Subcutaneous adipose tissue (tissue), 4 donors: ENCODE measurements at places on chromosomes 16 and 17. TPM values are rescaled to one million over a fixed set of nuclear protein-coding genes. Genes with fewer than 3 reads are reported as not detected.

Gene PDILT
- total RNA-seq = not detected

Gene MEOX1
- total RNA-seq = 5.6 TPM

Gene TAT
- 0.75 TPM for total RNA-seq

Gene NPIPB8
- total RNA-seq = not detected

Gene CCL14
- total RNA-seq = 48.4 TPM

Gene NHLRC4
- total RNA-seq = 2.0 TPM

Gene RHBDL3
- not detected for total RNA-seq

Gene KRTAP2-3
- not detected for total RNA-seq

Gene CACNG5
- not detected for total RNA-seq

Gene NEUROD2
- not detected for total RNA-seq

Gene GGT6
- not detected for total RNA-seq

Gene C16orf46
- 0.82 TPM for total RNA-seq

Gene ZNF597
- total RNA-seq = 1.9 TPM

Gene ADAM11
- 0.17 TPM for total RNA-seq

Gene SERPINF2
- total RNA-seq = 10.4 TPM

Gene CCL17
- not detected for total RNA-seq

Gene CDC6
- 0.16 TPM for total RNA-seq

Gene KRT24
- total RNA-seq = not detected

Gene CD300A
- total RNA-seq = 100.0 TPM

Gene SMPD3
- total RNA-seq = 0.38 TPM

Gene SMG1
- total RNA-seq = 128 TPM

Gene TLCD3B
- total RNA-seq = not detected

Gene SOST
- total RNA-seq = not detected

Gene TM4SF5
- not detected for total RNA-seq

Gene ZNF287
- total RNA-seq = 4.1 TPM

Gene CDR2L
- total RNA-seq = 8.5 TPM

Gene ZNF232
- total RNA-seq = 1.5 TPM

Gene MYH1
- total RNA-seq = not detected

Gene GAST
- not detected for total RNA-seq

Gene NRN1L
- total RNA-seq = 7.2 TPM

Gene APOBR
- total RNA-seq = 8.7 TPM

Gene ARL6IP1
- 274 TPM for total RNA-seq

Gene TMEM114
- total RNA-seq = not detected

Gene SLC13A2
- not detected for total RNA-seq

Gene SEBOX
- total RNA-seq = not detected

Gene CCL4
- 2.2 TPM for total RNA-seq

Gene PRSS33
- total RNA-seq = not detected

Gene C16orf92
- not detected for total RNA-seq

Gene PRAC2
- not detected for total RNA-seq

Gene NPIPA2
- total RNA-seq = not detected

Gene DPEP2
- total RNA-seq = 0.98 TPM
